NCI-H510A treated with DMSO at 0.1 percent for 48 hours (cell line): ENCODE measurements at places on chromosomes 13 and 19.
A peak's percentile ranks its signal among the peaks of the same experiment; 100 is the strongest.

- no peak for DNase-seq
These were observed 26.0 kb upstream of the PABPC3 start for GRCh38 chr13:25069911-25070310.

DNA sequence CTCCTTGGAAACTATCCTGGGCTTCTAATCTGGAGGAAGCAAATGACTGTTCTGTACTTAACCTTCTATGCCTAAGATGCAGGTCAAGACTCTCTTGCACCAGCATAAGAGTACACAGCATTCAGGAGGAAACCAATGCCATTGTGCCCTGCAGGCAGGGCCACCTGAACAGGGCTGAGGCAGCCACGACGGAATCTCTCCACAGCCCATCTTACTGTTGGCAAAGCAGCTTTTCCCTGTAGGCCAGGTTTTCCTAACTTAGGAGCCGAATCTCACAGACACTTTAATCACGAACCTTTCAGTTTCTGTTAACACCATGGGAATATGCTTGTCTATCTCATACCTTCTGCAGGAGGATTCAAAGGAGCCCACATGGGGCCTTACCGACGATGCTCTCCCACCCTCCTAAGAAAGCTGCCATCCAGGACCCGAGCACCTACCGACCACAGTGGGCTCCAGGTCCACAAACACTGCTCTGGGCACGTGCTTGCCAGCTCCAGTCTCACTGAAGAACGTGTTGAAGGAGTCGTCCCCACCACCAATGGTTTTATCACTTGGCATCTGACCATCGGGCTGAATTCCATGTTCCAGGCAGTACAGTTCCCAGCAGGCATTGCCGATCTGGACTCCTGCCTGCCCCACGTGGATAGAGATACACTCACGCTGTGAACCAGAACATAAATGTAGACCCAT, 2.6 kb downstream of the TUBA3C start:
- DNase-seq: no peak

GRCh38 chr19:32651729-32652140, 23.2 kb downstream of the ANKRD27 start:
- DNase-seq: no peak

DNA sequence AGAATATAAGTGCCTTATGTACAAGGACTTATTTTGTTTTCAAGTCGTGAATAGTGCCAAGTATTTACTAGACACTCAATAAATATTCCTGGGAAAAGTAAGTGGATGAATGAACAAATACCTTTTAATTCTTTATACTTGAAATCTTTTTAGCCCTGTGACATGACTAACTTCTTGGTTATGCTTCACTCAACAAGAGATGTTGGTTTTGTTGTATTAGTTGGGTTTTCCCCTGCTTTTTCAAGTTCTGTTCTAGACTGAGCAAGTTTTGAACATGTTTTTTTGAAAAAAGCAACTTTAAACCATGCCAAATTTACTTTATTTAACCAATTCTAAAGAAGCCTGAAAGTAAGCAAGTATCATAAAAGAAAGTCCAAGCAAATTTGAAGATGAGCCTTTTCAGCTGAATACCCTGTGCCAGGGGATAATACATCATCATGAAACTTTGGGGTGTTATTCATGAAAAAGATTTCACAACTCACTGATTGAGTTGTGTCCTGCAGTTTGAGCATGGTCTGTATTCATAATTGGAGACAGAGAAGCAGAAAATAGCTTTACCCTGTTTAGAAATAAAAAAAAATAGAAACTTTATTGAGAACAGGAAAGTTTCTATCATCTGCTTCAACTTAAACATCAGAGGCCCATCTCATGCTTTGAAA, 11.1 kb downstream of the LMO7 start:
- no peak for DNase-seq

DNA sequence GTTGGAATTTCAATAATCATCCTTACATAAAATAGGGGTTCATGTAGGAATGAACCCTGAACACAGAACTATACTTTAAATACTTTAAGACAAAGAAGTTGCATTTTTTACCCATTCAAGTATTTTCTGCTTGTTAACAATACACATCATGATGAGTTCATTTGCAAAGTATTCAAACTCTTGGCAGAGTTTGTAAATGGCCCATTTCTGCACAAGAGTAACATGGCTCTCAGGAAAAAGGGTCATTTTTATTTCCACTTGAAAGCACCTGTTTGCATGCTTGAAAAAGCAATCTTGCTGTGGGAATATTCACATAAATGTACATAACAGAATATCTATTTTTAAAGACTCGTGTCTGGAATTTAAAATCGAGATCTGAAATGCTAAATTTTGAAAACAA, 18.1 kb downstream of the ESD start:
- DNase-seq: no peak

- no peak for DNase-seq
These were observed 500 bp upstream of the IFI30 start for GRCh38 chr19:18173054-18173571.

DNA sequence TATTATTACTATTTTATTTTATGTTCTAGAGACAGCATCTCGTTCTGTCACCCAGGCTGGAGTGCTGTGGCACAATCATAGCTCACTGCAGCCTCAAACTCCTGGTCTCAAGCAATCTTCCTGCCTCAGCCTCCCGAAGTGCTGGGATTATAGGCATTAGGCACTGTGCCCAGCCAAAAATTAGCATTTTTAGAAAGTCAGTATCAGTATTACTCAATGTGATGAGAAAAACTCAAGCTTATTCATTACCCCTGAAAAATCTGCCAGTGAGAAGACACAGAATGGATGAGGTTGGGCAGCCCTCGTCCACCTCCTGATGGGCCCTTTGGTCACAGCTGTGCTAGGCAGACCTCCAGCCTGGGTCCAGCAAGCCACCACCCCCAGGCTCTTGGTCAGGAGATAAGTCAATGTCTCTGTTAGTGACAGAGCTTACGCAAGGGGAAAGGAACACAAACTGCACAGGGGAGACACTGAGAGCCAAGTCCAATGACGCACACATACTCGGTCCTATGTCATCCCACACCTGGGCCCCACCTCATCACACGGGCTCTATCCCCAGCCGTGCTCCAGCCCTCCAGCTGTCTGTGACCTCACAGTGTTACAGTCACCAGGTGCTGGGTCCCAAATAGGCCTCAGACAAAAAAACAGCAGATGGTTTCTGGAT, 19.8 kb downstream of the PEPD start:
- no peak for DNase-seq

GRCh38 chr19:6833166-6833790, 54.1 kb upstream of the ADGRE1 start:
- DNase-seq: no peak

DNA sequence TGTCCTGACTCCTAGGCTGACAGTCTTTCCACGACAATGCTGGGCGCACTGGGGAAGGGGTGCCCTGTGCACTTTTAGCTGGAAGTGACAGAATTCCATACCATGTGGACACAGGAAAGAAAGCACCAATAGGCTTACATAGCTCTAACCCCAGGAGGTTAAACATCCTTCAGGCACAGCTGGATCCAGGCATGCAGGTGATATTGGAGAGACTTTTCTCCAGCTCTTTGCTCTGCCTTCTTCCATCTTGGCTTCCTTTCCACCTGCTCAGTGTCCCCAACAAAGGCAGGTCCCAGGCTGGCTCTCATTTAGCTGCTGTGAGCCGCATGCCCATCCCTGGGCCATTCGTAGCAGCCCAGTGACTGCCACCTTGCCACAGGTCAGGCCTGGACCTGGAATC, 61.1 kb upstream of the LDLR start:
- DNase-seq: no peak

DNA sequence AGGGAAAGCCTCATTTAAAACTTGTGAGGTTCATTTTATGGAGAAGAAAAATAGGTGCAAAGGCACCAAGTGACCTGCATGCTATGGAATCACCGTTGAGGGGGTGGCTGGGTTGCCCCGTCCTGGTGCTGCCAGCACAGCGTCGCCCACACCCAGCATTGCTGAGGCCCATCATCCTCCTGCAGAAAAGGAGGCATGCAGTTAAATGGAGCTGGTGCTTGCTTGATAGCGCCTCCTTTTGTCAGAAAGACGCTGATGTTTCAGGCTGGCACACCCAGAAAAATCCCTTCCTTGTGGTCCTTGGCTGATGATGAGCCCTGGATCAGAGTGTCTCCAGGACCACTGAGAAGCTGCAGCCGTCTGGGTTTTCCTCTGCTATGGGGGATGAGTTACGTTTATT, 36.9 kb downstream of the DHRS12 start:
- no peak for DNase-seq

DNA sequence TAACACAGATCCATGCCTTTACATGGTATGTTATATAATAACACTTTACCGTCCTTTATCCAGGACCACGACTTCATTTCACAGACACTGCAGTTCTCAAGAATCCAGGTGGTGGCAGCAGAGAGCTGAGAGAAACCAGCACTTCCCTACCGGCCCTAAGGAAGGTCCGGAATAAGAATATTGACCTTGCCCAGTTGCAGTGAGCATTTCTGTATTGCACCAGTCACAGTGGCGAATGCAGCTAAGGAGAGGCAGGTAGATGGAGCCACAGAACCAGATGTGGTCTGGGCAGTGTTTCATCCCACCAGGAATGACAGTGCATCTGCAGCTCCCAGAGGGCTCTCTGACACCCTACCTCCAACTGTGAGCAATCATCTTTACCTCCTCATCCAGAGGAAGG, 44.6 kb downstream of the ZNF787 start:
- peak; percentile 43 for DNase-seq
